NCI-H2107 (cell line): ENCODE measurements at places on chromosomes 4 and X.

DNA sequence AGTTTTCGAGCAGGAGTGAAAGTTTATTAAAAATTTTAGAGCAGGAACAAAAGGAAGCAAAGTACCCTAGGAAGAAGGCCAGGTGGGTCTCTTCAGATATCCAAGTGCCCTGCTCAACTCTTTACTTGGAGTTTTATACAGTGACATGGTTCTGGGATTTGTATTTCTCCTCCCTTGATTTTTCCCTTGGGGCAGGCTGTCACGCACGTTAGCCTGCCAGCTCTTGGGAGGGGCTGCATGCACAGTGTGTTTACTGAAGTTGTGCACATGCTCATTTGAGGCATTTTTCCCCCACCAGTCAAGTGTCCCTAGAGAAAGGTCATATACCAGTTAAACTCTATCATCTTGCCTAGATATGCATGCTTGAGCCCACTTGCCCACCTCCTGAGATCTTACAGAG is 102.5 kb upstream of the GABRA2 start:
- no peak for DNase-seq

GRCh38 chr4:126742048-126742447 is 890.7 kb upstream of the INTU start:
- DNase-seq = no peak

- peak; percentile 52 for DNase-seq
Observed at GRCh38 chr4:8050555-8051206, 107.9 kb downstream of the ABLIM2 start.

DNA sequence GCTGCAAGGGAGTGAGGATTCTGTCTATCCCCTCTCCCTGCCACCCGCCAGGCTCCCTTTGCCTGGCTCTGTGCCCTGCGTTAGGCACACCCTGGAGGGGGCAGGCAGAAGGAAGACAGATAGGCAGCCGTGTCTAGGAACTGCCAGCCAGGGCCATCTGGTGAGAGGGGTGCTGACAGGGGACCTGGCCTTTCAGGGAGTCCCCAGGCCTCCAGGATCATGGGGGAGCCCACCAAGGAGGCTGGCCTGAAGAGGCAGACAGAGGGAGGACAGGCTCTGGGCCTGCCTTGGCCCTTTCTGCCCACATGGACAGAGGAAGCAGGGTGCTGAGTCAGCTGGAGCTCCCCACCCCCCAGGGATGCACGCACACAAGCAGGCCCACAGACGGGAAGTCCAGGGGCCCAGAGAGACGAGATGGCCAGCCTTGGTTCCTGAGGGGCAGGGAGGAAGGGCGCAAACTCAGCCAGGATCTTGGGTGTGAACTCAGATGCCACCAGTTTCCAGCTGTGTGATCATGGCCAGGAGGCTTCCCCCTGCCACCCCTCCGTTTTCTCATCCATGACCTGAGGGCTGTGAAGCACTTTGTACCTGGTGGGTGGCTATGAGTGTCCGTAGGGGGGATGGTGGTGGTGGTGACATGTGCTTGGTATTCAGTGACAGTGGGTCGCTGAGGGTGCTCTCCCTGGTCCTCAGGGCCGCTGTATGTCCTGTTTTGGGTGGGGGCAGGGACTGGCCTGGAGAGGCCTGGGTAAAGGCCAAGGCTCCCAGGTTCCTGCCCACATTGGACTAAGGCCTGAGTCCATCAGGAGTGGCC is 1.8 kb downstream of the SH3BP2 start:
- no peak for DNase-seq
